ENCODE measurements at places on chromosomes 12 and 14. TPM values are rescaled to one million over a fixed set of nuclear protein-coding genes. Genes with fewer than 3 reads are reported as not detected.

The GALNT16 gene
- 16.1 TPM for total RNA-seq

The ZDHHC22 gene
- not detected for total RNA-seq

The BIN2 gene
- total RNA-seq = 9.4 TPM

The IL31 gene
- total RNA-seq = not detected

The ALX1 gene
- total RNA-seq = not detected

The ESRRB gene
- 0.33 TPM for total RNA-seq

The MSI1 gene
- total RNA-seq = 1.3 TPM

DNA sequence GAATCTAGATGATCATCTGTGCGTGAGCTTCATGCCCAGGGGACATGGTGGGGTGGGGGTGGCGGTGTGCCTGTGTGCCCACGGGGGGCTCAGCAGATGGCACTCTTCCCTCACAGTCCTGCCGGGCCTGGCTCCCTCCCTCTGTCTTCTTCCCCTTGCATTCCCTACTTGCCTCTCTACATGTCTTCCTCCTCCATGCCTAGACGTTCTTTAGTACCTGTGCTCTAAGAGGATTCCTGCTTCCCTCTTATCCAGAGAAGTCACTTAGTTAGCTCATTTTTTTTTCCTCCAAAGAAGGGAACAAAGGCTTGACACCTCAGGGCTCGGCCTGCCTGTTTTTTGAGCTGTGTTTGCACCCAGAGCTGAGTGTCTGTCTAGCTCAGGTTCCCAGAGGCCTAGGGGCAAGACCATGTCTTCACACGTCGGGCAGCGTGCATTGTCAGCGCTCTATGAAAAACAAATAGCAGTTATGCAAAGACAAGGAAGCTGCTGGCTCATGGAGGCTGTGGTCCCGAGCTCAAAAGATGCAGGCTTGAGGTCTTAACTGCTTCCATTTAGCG, 48.8 kb downstream of the NINJ2 start:
- no peak for DNase-seq

DNA sequence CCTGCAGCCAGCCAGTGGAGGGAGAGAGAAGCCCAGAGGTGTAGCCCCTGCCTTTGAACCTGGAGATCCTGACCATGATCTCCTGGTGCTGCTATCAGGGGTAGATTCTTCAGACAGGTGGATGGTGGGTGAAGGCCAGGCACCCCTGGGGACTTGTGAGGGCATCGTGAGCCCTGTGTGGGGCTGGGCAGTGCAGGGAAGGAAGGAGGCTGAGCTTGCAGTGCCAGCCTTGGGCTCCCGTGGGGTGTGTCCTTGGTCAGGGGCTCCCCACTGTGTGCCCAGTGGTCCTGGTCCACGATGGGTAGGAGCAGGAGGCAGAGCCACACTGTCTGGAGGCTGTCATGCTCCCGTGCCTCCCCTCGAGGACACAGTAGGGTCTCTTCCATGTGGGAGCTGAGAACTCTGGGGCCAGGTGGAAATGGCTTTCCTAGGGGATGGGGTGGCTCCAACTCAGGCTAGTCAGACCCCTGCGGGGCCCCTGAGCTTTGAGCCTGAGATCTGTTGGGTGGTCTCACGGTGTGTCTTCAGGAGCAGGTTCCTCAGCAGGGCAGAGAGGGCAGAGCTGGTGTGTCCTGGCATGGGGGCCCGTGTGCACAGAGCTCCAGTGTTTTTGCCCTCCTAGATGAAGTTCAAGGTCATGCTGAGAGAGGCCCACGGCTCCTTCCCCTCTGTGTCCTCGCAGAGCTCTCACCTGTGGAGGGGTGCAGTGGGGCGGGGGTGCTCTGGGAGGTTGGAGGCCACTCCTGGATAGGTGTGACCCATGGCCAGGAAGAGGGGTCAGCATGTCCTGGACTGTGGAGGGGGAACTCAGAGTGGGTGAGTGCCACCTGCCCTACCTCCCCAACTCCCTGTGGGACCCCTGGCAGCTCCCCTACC, 25.0 kb downstream of the RTL1 start:
- DNase-seq = peak; percentile 52

GRCh38 chr12:87794854-87795253, 234.3 kb downstream of the C12orf50 start:
- DNase-seq = no peak

DNA sequence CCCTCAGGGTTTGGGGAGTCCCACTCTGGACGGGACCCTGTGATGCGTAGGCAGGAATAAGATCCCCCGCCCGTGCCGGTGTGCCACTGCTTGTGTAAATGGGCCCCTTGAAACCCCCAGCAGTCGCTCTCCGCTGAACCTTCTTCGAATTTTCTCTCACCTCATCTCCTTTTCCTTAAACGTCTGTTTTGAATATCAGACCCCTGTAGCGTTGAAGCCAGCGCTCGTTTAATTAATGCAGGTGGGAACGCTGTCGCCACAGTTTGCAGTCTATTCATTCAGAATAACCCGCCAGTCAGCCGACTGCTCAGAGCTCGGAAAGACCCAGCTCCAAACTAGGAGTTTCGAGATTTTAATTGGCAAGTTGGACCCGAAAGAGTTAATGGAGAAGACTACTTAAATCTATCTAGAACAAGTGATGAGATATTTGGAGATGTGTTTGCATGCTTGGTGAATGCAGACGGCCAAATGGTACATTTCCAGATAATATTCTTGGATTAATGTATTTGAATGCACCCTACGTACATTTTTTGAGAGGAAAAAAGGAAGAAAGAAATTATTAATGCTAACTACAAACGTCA, 739 bp upstream of the PPP2R5E start:
- no peak for DNase-seq

- no peak for DNase-seq
Measured at GRCh38 chr14:98937712-98938505, 334.1 kb downstream of the BCL11B start.

DNA sequence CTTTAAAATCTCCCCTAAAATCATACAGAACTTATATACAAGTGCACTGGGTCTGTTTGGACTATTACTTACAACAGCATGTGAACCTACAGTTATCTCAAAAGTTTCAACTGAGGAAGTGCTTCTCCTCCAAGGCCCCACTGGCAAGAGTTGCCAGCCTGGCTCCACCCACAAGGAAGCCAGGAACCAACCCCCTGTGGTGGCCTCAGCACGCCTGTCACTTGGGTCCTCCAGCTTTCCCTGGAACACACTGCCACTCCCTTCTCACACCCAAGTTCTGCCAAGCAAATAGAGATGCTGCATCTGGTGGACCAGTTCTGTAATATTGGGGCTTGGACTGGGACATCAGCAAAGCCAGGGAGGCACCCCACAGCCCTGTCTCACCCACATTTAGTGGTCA, 115.4 kb downstream of the GCH1 start:
- DNase-seq = no peak

DNA sequence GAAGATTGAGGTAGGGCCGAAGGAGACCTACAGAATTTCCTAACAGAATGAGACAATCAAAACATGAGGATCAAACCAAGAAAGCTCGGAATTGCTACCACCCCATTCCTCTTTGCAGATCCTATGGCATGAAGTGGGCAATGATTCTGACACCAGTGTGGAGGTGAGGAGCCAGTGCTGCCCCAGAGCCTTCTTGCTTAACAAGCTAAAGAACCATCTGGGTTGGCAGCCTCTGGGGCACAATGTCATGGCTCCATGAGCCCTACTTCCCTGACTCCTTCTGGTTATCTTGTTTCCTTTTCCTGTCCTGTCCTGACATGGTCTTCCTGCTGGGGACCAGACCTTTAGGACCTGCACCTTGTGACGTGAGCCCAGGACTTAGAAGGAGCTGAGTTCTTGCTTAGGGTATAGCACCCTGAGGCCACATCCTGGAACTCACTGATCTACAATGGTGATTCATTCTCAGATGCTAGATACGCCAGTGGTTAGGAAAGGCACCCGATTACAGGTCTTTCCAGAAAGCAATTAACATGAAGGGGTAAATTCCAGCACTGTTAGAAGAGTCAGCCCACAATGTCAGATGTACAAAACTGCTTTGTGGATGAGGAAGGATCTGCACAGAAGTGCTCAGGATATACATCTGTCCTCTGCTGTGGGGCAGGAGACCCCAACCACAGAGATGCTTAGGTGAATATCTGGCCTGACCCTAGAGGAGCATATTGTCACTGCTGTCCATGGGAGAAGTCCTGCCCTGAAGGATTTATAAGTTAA, 324.2 kb downstream of the ZFP36L1 start:
- no peak for DNase-seq

DNA sequence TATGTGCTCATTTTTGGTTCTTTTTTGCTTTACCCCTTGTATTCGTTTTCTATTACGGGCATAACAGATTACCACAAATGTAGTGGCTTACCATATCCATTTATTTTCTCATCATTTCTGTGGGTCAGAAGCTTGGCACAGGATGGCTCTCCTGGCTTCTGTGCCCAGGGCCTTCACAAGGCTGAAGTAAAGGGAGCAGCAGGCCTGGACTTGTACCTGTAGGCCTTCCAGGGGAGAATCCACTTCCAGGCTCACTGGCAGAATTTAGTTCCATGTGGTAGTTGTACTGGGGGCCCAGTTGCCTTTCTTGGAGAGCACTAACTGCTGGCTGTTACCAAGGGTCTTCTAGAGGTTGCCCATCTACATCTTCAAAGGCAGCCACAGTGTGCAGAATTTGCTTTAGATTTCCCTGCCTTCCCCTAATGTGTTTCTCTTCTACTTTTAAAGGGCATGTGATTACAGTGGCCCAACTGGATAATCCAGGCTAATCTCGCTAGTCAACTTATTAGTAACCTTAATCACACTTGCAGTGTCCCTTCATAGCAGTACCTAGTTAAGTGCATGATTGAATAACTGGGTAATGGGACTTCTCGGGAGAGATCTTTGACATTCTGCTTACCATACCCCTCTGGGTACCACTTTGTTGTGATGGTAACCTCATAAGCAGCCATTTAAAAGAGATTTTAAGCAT, 67.0 kb downstream of the CRADD start:
- DNase-seq = no peak

- DNase-seq = peak; percentile 30
Measured at GRCh38 chr14:90571149-90571947, 174.5 kb downstream of the CALM1 start.

DNA sequence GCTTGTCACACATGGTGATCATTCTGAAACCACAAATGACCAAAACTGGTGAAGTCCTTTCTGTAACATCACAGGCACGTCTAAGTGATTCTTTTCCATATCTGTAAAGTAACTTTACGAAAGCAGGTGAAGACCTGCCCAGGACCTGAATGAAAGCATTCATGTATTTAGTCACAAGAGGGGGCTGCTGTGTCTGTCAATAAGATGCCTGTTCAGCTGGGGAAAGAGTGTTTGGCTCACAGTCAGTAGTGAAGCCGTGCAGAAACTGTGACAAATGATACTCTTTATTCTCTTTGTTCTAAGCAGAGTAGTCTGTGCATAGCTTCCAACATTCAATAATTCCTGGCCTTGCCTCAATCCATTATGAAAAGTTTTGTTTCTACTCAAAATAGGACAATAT, 373.5 kb upstream of the OR4E1 start:
- no peak for DNase-seq

GRCh38 chr12:98873776-98874175, 228.7 kb downstream of the APAF1 start:
- no peak for DNase-seq

DNA sequence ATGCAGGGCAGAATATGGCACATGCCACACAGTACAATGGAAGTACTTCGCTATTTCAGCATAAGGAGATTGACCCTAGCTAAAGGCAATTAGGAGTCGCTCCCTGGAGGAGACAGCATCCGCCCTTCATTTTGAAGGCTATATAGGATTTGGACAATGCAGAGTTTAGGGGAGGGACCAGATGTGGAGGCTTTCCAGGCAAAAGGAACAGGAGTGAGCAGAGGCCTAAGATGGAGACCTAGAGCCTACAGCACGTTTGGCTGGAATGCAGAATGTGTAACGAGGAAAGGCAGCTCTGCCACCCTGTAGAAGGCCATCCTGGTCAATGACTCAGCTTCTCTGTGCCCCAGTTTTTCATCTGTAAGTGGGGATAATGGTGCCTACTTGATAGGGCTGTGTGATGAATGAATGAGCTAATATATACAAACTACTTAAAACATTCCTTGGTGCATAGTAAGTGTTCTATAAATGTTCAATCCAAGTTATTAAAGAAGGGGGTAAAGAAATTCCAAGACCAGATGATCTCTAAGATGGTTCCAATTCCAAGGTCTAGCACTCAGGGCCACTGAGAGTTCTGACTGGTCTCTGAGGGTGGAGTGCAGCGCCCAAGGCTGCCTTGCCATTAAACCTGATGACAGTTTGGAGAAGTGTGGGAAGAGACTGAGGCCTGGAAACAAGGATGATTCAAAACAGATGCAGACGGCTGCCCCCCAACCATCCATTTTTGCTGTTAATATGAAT, 54.3 kb upstream of the FRMD6 start:
- no peak for DNase-seq

DNA sequence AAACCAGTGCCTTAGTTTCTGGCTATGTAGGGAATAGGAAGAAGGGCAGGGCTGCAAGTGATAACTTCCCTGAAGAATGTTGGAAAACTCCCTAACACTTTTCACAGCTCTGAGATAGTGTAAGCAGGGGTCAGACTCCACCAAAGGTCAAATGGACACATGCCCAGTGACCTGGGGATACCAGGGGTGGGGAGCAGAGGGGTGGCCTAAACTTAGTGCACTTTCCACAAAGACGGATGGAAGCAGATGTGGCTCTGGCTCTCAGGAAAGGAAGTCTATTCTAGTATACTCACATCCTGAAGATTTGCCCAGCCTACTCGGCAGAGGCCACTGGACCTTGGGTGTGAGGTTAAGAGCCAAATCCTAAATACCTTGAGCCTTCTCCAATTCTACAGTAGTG, 285.8 kb downstream of the NUAK1 start:
- DNase-seq = peak; percentile 53

DNA sequence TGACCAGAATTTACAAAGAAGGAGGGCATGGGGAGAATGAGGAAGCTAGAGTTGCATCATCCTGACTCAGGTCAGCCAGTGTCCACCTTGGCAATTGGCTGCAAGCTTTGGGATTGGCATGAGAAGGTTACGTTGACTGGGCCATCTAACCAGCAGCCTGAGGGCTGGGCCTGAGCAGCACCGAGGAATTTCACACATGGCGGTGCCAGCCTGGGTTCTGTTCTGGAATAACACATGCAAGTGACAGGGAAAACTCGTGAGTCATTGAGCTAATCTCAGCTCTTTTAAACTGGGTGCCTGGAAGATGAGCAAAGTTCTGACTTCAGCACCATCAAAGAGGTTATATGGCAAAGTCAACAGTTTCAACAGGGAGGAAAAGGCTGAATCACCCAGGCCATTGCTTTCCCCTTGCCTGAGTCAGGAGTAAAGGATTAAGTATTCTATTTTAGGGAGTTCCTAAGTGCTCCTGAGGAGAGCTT, 543.2 kb upstream of the TBX3 start:
- DNase-seq = no peak

DNA sequence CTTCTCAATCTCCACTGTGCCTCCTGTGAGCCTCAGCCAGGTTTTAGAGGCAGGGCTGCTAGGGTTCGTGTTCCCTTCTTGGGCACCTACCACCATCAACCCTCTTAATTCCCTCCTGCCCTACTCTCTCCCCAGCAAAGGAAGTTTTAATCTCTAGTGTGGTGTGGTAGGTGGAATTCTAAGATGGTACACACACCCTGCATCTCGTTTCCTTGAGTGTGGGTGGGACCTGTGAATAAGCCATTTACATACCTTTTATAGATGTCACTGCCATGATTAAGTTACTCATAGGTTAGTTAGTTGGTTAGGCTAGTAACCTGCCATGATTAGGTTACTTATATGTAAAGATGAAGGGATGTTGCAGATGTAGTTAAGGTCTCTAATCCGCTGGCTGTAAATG, 114.8 kb upstream of the VRK1 start:
- no peak for DNase-seq

All from aorta (tissue), 5 donors.